Hematopoietic multipotent progenitor cell treated with erythropoietin and hydrocortisone succinate and interleukin-3 and kit ligand, for 15 days (in vitro differentiated cells): ENCODE measurements at places on chromosomes 6 and 20.

GRCh38 chr6:130150906-130151305, 71.8 kb downstream of the SAMD3 start:
- DNase-seq: no peak

GRCh38 chr6:111978532-111979149, 75.3 kb upstream of the CCN6 start:
- no peak for DNase-seq

DNA sequence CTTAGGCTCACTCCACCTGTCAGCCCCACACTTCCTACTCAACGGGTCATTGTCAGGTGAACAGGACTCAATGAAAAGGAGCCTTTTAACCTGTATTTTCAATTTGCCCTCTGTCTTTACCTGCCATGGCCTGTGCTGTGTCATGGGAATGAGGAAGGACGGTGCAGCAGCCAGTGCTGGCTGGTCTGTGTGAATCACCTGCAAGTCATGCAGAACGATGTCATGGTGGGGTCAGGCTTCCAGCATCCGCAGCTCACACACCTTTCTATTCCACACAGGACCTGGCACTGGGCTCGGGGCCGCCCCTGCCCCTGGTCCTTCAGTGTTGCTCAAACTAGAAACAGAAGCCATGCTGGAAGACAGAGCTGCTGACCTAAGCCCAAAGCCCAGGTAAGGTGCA, 188.7 kb upstream of the GMDS start:
- DNase-seq: no peak

DNA sequence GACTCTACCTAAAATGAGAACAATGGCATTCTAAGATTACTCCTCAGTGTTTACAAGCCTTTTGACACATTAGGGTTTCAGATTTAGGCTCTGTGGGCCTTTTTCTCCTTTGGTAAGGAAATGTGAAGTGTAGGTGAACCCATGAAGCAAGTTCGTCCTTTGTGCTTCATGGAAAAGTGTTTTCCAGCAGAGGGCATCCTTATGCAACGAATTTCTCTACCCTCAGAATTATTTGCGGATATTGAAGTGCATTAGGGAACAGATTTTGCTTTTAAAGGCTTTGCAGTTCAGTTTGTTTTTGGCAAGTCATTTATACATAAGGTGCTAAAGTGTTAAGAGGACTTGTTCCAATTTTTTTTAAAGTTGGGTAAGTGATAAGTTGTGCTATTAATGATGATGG, 55.7 kb upstream of the FERMT1 start:
- no peak for DNase-seq

GRCh38 chr6:139679516-139680179, 305.2 kb upstream of the CITED2 start:
- no peak for DNase-seq

DNA sequence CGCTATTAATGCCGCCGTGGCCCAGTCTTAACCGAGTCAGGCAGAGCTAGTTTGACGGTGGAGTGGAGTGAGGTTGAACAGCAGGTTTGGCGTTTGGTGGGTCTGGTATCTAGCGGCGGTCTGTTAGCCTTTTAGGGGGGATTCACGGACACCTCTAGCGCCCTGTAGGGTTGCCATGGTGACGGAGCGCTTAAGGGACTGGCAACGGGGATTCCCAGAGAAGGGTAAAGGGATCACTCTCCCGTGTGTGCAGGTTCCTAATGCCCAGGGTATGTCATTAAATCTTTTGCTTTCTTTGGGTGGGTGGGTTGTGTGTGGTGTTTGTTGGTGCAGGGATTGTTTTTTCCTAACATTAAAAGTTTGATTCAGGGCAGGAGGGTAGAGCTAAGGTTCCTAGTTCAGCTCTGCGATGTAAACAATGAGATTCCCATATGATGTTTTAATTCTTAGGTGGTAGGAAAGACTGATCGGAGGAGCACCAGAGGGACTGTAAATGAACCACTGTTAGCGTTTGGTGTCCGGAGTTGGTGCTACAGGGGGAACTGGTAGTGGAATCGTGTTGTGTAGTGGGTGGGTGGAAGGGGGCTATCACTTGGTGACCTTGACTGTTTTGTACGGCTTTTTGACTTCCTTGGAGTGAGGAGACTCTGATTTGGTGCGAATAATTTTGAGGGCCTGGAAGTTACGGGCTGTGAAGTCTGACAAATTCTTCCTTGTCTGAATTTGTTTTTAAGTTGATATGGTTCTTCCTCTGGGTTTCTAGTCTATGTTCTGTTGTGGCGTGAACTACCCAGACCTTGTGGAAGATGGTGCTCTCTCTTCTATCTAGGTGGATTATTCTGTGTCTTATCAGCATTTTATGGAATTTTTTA, 5.0 kb downstream of the BRD2 start:
- peak; percentile 65 for DNase-seq

- DNase-seq: no peak
These were observed 94.7 kb upstream of the NXT1 start for GRCh38 chr20:23255716-23256385.

GRCh38 chr20:34552569-34552968, 5.9 kb upstream of the MAP1LC3A start:
- no peak for DNase-seq

DNA sequence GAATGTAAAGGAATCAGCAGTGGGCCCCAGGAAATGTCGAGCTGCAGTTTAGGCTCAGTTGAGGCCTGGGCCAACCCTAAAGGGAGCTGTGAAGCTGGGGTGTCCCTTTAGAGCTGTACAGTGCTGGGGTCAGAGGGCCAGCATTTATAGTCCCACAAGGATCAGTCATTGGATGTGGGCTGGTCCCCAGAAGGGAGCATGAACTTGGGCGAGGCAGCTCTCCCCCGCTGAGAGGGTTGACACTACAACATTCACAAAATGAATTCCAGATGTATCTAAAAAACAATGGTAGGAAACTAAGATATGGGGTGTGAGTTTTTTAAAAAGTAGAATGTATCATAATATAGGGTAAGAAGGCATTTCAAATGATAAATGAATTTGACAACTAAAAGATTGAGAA, 29.7 kb upstream of the TMX4 start:
- DNase-seq: no peak

GRCh38 chr6:40880906-40881305, 158.1 kb downstream of the UNC5CL start:
- no peak for DNase-seq

DNA sequence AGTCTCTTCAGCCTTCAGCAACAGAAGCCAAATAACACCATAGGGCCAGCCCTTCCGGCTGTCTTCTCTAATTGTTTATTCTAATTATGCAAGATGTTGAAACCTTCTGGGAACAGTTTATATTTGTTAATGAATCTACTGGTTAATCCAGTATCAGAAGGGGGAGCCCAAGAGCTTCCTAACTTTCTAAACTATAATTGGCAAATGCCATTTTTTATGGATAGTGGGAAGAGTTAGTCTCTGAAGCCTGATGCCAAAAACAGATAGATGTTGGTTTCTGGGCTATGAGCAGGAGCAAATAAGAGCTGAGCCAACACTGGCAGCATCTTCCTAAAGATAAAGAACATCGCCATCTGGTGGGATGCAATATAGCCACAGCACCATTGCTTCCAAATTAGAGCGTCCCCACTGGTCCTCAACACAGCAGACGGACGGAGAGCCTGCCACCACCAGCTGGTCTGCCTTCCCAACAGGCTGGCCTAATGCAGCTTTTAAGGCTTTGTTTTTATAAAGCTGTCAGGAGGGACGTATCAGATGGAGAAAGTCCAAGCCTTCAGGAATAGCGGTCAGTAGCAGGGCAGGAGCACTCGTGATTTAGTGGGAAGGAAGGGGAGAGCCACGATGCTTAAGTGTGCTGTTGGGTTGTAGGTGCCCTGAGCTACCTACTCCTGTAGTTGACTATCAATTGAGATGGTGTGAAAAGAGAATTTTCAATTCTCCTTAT, 118.8 kb downstream of the RALGAPA2 start:
- peak; percentile 5 for DNase-seq

DNA sequence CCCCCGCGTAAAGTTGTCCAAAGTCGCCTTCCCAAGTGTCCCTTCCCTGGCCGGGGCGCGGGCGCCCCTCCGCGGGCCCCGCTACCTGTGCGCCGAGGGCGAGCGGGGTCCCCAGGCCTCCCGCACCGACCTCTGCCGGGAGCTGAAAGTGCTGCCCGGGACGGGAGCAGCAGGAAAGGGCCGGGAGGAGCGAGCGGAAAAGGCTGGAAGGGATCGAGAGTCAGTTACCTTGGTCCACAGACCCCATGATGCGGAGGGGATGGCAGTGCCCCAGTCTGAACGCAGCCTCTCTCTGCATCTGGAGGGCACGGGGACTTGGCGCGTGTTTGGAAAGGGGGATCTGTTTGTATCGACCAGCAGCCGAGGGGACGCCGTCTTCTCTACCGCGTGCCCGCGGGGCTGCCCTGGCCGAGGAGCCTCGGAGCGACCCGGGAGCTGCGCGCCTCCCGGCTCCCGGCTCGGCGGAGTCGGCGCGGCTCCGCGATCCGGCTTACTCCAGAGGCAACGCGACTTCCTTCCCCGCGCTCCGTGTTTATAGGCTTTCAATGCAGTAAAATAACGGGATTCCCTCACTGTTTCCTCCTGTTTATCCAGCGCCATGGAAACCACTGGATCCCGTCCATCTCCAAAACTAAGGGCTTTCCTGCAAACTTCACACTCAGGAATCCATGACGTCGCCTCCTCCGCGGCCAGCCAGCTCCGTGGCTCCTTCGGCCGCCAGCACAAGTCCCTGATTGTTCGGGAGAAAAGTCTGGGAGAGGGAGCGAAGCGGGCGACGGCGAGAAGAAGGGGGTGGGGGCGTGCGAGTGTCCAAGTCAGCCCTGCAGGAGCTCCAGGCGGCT, 20.0 kb upstream of the NFATC2 start:
- no peak for DNase-seq

DNA sequence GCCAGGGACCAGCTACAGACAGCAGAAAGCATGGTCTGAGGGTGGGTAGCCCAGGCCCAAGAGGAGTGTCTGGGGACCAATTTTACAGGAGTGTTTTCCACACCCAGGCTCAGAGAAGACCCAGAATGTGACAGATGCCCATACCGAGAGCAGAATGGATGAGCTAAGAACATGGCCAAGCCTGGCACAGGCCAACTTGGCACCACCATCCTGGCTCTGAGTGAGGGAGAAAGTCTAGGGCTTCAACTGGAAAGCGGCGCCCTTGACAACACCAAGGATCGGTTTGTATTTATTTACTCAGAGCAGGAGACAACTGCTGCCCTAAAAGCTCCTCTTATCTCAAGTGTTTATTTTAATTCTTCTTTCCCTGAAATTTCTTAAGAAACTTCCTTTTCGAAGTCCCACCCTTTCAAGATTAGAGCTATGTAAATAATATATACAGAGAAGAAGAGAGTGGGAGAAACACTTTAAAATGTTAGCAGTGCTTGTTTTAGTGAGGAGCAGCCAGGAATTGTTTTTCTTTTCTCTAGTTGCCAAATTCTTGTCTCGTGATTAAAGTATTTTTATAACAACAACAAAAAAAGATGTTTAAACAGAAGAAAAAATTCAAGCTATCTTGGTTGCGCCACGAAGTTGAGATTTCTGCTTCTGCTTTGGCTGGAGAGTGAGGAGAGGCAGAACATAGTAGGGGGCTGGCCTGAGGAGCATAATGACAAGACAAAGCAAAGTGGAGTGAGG, 16.2 kb downstream of the TNXB start:
- DNase-seq: no peak

GRCh38 chr6:40398034-40398691, 189.0 kb downstream of the LRFN2 start:
- DNase-seq: no peak

GRCh38 chr6:55877283-55877682, 1.9 kb upstream of the BMP5 start:
- DNase-seq: no peak

GRCh38 chr6:10315658-10316372, 99.1 kb downstream of the TFAP2A start:
- no peak for DNase-seq

- DNase-seq: no peak
These were observed 171.7 kb downstream of the CLIC5 start for GRCh38 chr6:45843848-45844521.

GRCh38 chr6:100296810-100297544, 167.7 kb downstream of the SIM1 start:
- DNase-seq: no peak

DNA sequence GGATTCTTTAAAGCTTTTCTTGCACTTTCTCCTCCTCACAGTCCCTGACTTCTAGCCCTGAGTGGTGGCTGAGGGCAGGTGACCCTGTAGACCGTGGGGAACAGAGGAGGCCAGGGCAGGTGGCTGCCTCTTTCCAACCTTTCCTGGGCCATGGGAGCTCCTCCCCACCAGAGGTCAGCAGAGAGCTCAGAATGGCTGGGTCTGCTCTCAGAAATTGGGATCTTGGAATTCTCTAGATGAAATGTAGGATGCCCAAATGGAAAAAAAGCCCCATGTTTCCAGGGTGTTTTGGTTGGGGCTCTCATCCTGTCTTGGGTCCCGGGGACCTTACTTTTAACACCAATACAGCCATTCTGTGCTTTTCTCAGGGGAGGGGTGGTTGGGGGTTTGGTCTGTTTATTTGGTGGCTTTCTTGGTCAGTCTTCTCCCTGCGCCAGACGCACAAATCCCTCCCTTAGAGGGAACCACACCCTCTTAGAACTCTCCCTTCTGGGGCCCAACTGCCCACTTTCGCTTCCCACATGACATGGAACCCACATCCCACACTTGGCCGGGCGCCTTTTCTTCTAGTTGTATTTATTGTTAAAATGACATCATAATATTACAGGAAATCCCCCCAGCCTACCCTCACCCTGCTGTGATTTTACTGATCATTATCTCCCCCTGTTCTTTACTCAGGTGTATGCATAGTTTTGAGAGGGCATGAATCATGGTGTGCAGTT, 17.9 kb downstream of the GNAS start:
- peak; percentile 55 for DNase-seq

DNA sequence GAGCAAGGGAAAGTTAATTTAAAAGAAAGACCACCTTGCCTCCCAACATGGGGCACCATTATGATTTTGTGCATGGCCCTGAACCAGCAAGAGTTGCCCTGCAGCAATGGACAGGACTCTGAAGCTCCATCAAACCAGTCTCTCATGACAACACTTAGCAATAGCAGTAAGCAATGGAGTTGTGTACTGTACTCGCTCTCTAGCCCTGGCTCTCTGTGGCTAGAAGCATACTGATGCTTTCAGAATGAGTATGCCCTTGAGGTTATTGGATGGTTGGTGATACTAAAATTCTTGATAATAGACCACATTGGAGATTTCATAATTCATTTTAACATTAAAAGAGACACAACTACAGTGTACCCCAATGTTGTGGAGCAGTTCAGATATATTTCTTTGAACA, 23.2 kb upstream of the LMBRD1 start:
- no peak for DNase-seq

DNA sequence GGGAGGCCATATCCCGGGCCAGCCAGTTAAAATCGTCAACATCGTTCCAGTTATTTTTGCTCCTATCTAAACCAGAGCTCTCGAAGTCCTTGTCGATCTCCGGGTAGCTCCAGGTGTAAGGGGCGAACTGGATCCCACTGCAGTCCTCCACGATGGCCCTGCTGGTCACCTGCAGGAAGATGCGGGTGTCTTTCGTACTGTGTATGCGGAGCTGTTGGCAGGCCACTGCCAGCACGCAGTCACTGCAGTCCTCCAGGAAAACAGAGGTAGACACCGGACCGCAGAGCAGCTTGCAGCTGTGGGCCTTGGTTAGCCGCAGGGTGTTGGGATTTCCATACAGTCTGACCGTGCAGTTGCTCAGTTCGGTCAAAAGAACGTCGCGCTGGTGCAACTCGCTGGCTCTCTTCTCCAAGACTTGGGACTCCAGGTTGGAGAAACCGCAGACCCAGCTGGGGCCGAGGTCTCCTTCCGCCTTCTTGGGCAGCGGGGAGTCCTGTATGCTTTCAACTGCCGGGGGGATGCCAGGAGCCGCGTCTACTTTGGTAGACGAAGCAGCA, 742 bp downstream of the TBCC start:
- DNase-seq: peak; percentile 16
